ENCODE measurements at places on chromosomes 13 and 19.

DNA sequence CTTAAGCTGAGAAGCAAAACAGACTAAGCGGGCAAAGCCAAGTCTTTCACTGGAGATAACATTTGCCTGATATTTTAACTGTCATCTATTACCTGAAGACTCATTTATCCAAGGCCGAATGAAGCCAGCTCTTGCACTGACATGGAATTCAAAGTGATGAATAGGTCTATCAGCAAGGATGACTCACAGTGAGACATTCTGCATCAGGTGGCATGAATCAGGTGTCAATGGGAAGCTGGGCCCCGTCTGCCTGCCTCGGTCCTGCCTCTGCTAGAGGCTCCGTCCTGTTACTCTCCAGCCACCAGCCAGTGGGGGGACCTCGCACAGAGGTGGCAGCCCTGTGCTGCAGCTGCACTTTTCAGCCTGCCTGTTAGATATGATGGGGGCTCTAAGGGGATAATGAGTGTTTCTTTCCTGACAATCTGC lies 23.5 kb downstream of the STARD13 start:
- DNase-seq, result no peak

- DNase-seq, result no peak
Observed at GRCh38 chr13:100149389-100149788, 60.5 kb downstream of the PCCA start.

GRCh38 chr13:98489446-98490194 lies 87.3 kb downstream of the STK24 start:
- DNase-seq, result no peak

GRCh38 chr19:49106648-49107135 lies 7.5 kb upstream of the LIN7B start:
- DNase-seq, result peak; percentile 74

GRCh38 chr13:66794340-66795031 lies 435.6 kb downstream of the PCDH9 start:
- DNase-seq, result no peak

DNA sequence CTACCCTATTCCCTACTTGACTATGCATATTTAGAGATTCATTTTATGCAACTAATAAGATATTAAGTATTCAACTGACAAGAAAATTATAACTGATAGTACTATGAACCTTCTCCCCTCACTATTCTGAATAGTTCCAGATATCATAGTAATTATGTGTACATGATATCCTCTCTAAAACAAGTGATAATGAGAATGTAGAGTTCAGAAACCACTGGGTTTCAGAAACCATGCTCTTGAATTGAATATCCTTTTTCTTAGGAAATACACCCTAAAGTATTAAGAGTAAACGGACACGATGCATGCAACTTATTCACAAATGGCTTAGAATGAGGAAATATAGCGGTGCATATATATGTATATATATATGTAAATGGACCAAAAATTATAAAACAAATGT lies 160.9 kb downstream of the TBC1D4 start:
- no peak for DNase-seq

- DNase-seq, result peak; percentile 19
Observed at GRCh38 chr19:17679526-17680229, 8.5 kb downstream of the UNC13A start.

GRCh38 chr19:19151418-19151817 lies 13.1 kb upstream of the TMEM161A start:
- no peak for DNase-seq

GRCh38 chr19:23118400-23118799 lies 1.6 kb downstream of the ZNF730 start:
- peak; percentile 2 for DNase-seq

DNA sequence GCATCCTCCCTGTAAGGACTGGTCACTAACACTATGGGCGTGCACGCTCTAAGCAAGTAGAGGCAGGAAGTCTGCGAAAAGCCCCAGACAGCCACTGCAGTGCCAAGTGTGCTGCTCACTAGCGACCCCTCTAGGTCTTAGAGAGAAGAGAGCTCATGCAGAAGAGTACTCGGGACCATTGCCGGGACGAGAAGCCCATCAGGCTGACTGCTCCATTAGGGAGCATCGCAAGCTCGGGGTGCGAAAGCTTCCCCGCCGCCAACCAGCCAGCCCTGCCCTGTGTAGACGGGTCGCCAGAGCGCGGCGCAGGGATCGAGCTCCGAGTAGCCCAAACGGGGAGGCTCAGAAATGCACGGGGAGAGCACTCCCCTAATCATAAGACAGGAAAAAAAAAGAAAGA lies 16.6 kb downstream of the POU4F1 start:
- DNase-seq, result peak; percentile 20

DNA sequence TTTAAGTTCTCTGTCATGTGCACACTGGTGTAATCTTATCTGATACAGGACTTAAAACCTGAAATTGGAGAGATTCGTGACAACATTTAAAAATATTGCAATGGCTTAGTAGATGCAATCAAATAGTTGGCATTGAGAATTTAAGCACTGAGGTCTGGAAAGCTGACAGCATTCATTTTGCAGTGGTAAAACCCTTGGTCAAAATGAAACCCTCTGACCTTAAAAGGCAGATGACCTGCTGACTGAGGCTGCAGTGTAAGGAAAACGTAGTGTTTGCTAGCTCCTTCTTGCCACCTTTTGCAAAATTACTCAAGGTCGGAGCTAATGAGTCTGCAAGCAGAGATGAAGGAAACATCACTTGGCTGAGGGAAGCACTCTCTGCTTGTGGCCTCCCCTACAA lies 150.6 kb downstream of the KCTD12 start:
- DNase-seq, result peak; percentile 34

- no peak for DNase-seq
Observed at GRCh38 chr19:47881757-47882156, 4.4 kb downstream of the SULT2A1 start.

GRCh38 chr13:97110936-97111335 lies 111.2 kb upstream of the MBNL2 start:
- DNase-seq, result no peak

GRCh38 chr13:65535370-65535769 lies 1694.8 kb downstream of the PCDH9 start:
- no peak for DNase-seq

- peak; percentile 42 for DNase-seq
Observed at GRCh38 chr19:51719251-51719988, 4.4 kb downstream of the HAS1 start.

- no peak for DNase-seq
Observed at GRCh38 chr13:77431449-77431848, 104.1 kb upstream of the SCEL start.

- DNase-seq, result peak; percentile 65
Observed at GRCh38 chr13:95643571-95643935, 953 bp downstream of the DZIP1 start.

- no peak for DNase-seq
Observed at GRCh38 chr13:64283926-64284325, 2868.3 kb upstream of the PCDH20 start.

DNA sequence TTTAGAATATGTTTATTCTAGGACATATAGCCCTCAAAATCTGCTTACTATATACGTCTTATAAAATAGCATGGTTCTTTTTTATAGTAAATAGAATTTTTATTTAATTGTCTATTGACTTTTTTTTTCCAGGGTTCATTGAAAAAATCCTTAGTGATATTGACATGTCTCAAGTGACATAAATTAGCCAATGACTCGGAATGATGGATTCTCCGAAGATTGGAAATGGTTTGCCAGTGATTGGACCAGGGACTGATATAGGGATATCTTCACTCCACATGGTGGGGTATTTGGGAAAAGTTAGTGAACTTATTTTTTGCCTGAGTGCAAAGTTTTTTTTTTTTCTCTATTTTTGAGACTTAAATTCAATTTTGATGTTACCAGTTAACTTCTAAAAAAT lies 3.2 kb downstream of the USPL1 start:
- no peak for DNase-seq

- DNase-seq, result no peak
Observed at GRCh38 chr13:97228850-97229521, 6.9 kb downstream of the MBNL2 start.

- DNase-seq, result no peak
Observed at GRCh38 chr13:50679321-50679720, 164.2 kb downstream of the DLEU7 start.

GRCh38 chr13:113951246-113951999 lies 22.5 kb downstream of the C13orf46 start:
- peak; percentile 38 for DNase-seq

DNA sequence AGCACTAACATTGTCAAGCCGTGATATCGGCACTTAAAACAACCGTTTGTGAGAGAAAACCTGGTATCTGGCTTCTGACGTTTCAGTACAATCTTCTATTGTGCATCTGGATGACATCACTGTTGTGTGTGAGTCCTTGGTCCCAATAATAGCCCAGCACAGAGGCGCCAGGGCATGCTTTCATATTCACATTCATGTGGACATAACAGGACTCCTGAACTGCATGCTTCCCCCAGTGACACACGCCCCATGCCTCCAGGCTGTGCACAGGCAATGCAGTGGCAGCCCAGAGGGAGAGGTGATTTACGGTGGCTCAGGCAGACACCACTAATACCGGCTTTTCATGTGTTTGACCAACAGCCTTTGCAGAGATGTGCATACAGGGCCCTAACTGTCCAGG lies 58.1 kb downstream of the MRPL57 start:
- no peak for DNase-seq

GRCh38 chr19:57241176-57241575 lies 744 bp downstream of the ZNF805 start:
- peak; percentile 6 for DNase-seq

DNA sequence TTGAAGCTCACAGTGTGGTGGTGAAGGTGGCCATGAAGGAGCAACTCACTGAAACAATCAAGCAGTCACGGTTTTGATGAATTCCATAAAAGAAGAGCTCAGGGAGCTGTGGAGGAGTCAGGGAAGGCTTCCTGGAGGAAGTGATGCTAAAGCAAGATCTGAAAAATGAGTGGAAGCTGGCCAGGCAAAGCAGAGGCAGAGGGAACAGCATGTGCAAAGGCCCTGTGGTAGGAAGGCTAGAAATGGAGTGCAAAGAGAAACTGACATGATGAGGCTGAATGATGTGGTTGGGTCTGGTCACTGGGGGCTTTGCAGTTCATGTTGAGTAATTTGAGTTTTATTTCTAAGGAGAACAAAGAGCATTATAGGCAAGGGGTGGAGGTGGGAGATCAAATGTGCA lies 6.9 kb downstream of the ADGRE1 start:
- DNase-seq, result no peak

- no peak for DNase-seq
Observed at GRCh38 chr19:41478875-41479756, 36.2 kb downstream of the ERICH4 start.

DNA sequence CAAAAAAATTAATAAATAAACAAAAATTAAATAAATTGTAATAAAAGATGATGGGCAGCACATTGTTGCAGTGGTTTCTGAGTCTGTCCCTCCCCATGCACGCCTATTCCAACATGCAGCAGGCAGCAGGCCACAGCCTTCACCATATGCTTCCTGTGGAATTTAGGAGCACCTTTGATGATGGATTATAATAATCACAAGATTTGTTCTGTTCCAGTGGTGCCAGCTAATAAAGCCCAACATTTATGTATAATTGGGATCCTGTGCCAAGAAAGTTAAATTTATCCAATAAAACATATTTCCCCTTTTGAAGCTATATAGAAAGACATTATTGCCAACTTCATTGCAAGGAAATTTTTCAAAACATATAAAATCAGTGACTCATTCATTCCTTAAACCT lies 328.6 kb downstream of the FGF14 start:
- DNase-seq, result no peak
